ENCODE measurements at places on chromosomes 2 and 18.

GRCh38 chr2:33167622-33168245 is 221.0 kb downstream of the LTBP1 start:
- DNase-seq, result no peak

GRCh38 chr18:58844871-58845270 is 19.8 kb upstream of the ZNF532 start:
- no peak for DNase-seq

GRCh38 chr2:126543081-126543480 is 112.9 kb upstream of the GYPC start:
- no peak for DNase-seq

DNA sequence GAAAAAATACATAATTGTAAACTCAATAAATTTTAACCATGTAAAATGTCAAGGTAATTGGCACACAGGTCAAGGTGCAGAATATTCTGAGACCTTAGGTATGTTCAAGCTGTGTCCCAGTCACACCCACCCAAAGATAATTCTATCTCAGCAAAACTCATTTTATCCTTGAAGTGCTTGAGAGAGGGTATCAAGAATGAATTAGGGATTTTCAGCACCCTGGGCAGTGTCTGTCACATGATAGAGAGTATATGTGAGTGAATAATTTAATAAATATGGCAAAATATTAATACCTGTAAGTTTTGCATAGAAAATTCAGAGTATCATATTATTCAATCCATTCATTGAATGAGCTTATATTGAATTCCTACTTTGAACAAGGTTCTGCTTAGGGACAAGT is 567.9 kb downstream of the FBXO15 start:
- no peak for DNase-seq

DNA sequence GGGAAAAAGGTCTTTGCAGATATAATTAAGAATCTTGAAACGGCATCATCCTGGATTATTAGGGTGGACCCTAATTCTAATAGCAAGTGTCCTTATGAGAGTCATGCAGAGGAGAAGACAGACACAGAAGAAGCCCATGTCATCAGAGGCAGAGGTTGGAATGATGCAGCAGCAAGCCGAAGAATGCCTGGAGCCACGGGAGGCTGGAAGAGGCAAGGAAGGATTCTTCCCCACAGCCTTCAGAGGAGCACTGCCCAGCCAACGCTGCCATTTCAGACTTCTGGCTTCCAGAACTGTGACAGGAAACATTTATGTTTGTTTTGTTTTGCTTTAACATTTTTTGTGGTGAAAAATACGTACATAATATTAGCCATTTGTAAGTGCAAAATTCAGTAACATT is 72.3 kb downstream of the MCFD2 start:
- no peak for DNase-seq

DNA sequence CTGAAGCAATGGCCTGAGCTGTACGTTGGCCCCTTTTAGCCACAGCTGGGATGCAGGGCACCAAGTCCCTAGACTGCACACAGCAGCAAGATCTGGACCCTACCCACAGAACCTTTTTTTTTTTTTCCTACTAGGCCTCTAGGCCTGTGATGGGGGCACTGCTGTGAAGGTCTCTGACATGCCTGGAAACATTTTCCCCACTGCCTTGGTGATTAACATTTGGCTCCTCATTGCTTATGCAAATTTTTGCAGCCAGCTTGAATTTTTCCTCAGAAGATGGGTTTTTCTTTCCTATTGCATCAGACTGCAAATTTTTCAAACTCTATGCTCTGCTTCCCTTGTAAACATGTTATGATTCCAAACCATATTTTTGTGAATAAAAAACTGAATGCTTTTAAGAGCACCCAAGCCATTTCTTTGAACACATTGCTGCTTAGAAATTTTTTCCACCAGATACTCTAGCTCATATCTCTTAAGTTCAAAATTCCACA is 33.5 kb downstream of the PDE1A start:
- no peak for DNase-seq

DNA sequence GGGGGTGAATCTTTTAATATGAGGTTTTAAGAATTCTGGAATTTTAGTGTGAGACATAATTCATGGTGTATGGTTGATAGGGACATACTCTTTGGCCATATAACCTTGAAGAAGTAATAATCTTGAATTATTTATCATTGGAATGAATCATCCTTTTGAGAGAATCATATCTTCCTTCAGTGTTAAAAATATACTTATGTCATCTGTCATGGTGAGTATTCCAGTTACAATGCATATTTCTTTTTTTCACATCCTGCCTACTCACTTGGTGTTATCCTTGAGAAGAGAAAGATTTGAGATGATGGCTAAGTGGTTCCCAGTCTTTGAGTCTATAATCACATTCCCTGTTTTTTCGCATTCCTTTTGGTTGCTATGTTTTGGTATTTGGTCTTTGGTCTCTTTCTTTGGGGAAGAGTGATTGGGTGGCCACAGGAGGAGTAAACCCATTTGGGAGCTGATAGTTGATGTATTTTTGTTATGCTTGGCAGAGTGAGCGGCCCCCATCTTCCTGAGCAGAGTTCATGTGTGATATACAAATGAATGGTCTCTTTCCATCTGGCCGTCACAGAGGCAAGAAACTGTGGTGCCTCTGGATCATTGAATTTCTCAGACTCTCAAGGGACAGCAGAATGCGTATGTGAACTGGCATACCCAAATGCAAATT is 21.6 kb downstream of the ASAP2 start:
- no peak for DNase-seq

- no peak for DNase-seq
Measured at GRCh38 chr18:21369146-21369545, 127.1 kb downstream of the GREB1L start.

DNA sequence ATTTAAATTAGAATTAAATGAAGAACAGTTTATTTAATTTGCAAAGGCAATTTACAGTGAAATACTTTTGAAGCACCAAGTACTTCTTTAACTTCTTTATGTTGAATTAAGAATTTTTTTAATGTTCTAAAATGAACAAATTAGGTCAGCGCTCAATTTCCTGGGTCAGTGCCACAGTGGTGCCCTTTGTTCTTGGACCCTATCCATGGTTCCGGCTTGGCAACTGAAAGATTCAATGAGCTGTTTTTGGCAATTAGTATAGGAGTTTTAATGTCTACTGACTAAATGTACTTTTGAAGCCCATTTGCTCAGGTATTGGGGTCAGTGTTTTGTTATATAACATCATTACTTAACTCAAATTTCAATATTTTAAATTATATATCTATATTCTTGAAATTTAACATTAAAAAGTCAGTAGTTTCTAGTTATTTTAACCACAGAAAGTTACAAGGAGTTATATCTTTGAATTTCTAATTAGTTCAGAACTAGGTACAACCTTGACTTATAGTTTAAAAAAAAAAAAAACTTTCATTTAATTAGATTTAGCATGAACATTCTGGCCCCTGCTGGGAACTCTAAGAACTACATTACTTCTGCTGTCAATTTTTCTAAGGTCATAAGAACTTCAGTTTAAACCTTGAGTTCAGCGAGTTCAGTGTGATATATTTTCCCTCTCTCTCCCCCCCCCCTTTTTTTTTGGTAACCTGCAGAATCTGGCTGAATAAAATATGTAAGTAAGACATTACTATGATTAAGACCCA is 7.6 kb upstream of the MSTN start:
- no peak for DNase-seq

- DNase-seq, result no peak
Measured at GRCh38 chr2:185640588-185640987, 98.0 kb upstream of the FSIP2 start.

GRCh38 chr2:238938003-238938400 is 90.1 kb downstream of the TWIST2 start:
- no peak for DNase-seq

DNA sequence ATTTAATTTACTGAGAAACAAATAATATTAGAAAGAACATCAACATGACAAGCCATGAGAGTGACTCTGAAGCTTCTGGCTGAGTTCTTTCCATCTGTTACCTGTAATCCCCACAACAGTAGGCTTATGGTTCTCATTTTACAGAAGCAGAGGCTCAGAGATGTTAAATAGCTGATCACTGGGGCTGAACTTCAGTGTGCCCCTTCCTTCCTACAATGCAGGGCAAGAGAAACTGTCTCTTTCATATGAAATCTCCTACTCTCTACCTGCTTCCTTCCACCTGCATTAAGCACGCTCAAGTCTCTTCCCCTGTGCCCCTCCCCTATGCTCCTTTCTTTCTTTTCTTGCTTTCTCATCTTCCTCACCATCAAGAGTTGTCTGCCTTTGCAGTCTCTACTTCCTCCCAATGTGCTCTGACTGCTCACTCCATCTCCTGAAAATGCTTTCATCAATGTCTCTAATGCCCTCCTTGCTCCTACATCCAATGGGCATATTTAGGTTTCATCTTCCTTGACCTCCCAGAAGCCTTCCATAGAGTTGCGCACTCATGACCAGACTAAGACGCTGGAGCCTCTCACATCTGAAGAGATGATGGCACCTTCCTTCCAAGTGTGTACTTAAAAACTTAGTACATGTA is 23.7 kb downstream of the APOB start:
- no peak for DNase-seq

DNA sequence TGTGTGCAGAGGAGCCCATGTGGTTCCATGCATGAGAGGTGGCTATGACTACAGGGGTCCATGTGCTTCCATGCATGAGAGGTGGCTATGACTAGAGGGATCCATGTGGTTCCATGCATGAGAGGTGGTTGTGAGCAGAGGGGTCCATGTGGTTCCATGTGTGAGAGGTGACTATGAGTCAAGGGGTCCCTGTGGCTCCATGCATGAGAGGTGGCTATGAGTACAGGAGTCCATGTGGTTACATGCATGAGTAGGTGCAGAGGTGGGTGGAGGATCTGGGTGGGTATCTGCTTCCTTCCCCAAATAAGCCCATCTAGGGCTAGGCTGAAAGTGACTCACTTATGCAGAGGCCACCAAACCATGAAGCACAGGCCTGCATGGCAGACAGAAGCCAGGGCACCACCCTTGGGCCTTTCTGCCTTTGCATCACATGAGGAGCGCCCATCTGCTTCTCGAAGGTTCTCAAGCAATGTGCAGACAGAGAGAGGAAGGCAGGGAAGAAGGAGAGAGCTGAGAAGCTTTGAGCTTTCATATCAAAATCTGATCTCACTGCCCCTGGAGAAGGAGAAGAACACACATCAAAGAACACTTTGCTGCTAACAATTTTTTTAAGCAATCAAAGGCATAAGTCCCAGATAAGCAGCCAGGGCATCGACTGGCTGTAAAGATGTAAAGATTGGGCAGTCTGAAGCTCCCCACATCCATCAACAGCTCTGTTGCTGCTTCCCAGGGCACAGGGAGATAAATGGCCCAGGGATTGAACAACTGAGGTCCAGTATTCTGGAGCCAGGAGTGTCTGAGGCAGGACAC is 137.6 kb downstream of the TNS1 start:
- DNase-seq, result no peak

DNA sequence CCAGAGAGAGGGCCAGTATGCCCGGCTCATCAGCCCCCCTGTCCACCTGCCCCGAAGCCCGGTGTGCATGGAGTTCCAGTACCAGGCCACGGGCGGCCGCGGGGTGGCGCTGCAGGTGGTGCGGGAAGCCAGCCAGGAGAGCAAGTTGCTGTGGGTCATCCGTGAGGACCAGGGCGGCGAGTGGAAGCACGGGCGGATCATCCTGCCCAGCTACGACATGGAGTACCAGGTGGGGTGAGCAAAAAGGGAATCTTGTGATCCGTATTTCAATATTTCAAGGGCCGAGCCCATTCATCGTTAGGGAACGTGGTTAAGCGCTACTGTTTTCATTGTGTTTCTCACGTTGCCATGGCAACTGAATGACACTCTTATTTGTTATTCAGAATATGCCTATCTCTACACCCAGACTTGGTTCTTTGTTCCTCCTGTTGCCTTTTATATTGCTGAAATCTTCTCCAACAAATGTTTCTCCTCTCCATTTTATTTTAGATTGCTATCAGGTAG is 81.5 kb downstream of the NRP2 start:
- DNase-seq, result peak; percentile 56

DNA sequence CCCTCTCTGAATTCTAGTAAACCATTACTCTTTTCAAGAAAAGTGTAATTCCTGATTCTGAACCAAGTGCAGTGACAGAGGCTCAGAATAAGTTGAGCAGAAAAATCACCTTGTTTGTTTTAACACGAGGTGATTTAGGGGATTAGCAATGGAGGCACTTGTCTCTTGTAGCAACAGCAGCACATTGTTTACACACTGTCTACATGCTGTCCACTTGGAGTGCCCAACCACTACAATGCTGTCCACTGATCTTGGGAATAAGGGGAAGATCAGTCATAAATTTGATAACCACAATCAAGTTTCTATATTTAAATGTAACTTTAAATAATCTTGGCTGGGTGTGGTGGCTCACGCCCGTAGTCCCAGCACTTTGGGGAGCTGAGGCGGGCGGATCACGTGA is 13.9 kb upstream of the RMND5A start:
- no peak for DNase-seq

GRCh38 chr2:121694398-121695170 is 42.1 kb downstream of the NIFK start:
- DNase-seq, result no peak

GRCh38 chr2:23347471-23348092 is 37.4 kb upstream of the KLHL29 start:
- DNase-seq, result no peak

GRCh38 chr2:127121776-127122176 is 14.8 kb upstream of the BIN1 start:
- no peak for DNase-seq

- no peak for DNase-seq
Measured at GRCh38 chr2:68870215-68870614, 982 bp downstream of the BMP10 start.

GRCh38 chr18:35691625-35692024 is 110.1 kb downstream of the GALNT1 start:
- no peak for DNase-seq

- DNase-seq, result no peak
Measured at GRCh38 chr2:80545420-80546210, 241.1 kb upstream of the LRRTM1 start.

GRCh38 chr2:218435003-218435982 is 16.4 kb downstream of the VIL1 start:
- DNase-seq, result no peak
